Fibroblast of skin of back (primary cell): ENCODE measurements at places on chromosomes 5 and 9.

DNA sequence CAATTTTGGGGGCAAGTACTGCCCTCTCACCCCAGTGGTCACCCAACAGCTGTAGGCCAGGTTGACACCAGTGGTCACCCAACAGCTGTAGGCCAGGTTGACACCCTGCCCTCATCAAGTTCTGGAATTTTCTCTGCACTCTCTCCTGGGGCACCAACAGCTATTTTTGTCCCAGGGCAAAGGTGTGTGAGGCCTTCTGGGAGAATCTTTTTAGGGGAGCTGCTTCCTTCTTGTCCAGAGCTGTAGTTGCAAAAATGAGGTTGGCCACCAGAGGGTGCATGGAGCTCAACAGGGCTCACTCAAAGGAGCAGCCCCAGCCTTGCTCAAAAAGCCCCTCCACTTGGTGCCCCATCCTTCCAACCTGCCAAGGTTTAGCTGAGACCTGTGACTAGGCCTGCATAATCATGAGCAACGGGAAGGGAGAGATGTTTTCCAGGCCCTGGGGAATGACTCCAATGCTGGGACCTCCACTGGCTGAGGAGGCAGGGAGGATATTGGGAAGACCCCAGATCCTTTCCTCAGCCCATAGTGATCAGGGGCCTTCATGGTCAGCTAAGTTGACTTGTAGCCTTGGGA lies 10.6 kb upstream of the P4HA2 start:
- DNase-seq = peak; percentile 65

- DNase-seq = no peak
Observed at GRCh38 chr9:17622141-17622540, 43.3 kb downstream of the SH3GL2 start.

- DNase-seq = no peak
Observed at GRCh38 chr9:91995000-91995655, 45.1 kb upstream of the ROR2 start.

DNA sequence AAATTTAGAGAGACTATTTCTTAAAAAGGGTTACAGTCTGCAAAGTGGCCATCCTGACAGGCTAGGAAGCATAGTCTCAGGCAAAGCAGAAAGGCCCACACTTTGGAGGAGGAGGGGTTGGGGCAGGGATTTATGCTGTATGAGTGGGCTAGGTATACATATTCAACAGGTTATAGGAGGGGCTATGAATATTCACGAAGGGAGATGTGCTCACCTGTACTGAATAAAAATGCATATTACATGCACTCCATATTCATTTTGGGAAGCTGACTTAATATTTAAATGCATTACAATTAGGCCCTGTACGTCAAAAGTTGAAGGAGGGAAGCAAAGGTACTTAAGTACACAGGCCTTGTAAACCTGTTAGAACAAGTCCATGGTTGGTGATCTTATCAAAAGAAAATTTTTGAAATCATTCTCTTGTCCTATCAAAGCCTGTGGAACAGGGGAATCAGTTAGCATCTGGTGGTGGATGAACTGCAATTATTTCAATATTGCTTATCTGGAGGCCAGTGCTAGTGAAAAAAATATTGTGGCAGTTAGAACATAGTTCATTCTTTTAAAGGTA lies 1.6 kb downstream of the CENPP start:
- DNase-seq = no peak

GRCh38 chr9:123669346-123669745 lies 260.6 kb downstream of the DENND1A start:
- peak; percentile 26 for DNase-seq

DNA sequence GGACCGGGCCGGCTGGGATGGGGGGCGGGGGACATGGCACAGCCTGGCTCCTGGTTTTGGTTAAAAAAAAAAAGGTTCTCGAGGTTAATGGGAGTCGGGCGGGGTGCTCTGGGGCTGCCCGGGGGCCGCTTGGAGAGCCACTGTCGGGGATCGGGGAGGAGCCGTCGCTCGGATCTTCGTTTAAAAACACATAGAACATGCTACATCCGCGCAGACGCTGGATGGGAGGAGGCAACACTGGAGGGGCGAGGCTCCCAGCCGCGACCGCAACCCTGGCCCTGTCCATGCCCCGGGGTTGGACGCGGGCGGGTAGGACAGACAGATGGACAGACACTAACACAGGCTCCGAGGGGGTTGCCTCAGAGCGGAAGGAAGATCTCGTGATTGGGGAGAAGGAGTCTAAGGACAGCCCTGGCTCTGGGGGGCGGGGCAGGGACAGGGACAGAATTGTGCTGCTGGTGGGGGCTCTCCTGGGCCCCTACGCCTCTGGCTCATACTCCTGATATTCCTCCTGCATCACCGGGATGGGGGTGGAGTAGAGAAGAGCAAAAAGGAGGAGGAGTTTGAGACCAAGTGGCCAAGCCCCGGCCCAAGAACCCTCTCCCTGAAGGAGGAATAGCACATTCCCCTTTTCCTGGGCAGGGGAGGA lies 9.9 kb downstream of the SNCB start:
- DNase-seq = no peak

DNA sequence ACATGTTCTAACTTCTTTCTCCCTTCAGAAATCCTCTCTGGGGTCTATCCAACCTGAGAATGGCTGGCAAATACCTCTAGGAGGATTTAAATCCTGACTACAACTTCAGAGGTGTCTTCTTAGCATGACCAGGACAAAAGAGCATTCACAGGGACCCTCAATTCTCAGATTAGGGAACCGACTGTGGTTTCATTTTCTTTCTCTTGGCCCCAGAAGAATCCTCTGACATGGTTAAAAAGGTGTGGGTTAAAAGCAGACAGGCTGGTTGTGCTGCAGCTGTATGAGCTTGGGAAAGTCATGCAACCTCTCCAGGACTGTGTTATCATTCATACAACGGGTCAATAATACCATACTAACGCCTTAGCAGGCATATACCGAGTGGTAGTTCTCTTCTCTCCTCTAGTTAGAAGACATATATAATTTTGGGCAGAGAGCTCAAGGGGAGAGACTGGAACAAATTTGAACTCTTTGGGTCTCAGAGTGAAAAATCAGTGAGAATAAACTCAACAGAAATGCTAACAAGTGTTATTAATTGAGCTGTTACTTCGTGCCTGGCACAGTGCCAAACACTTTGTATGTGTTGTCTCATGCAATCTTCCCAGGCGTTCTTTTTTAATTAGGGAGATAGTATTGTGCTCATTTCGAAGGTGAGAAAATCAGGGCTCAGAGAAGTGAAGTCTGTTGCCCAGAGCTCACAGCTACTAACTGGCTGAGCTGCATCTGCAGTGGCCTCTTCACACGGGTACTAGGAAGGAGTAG lies 35.2 kb downstream of the INSYN2B start:
- DNase-seq = peak; percentile 24

DNA sequence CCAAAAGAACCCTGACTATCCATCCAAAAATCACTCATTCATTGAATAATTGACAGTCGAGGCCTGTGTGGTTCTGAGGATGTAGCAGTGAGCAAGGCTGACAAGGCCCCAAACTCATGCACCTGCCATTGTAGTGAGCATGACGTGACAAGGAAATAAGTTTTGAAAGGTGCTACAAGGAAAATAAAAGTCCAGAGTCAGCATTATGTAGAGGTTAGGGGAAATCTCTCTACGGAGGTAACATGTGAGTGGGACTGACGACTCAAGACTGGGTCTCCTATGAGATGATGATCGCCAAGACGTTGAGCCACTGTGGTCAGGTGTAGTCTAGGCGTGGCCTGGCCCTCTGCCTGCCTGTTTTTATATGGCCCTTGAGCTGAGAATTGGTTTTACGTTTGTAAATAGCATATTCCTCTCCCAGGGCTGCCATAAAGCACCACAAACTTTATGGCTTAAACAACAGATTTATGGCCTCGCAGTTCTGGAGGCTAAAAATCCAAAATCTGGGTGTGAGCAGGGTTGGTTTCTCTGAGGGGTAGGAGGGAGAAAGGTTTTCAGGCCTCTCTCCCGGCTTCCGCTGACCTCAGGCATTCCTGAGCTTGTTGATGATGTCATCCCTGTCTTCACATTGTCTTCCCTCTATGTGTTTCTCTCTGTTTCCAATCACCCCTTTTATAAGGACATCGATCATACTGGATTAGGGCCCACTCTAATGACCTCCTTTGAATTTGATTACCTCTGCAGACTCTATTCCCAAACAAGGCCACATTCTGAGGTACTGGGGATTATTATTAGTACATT lies 206.4 kb upstream of the EGFLAM start:
- peak; percentile 11 for DNase-seq

GRCh38 chr9:126502417-126503332 lies 111.1 kb upstream of the LMX1B start:
- no peak for DNase-seq

GRCh38 chr9:131616983-131617604 lies 71.8 kb downstream of the PRRT1B start:
- no peak for DNase-seq

- DNase-seq = no peak
Observed at GRCh38 chr5:178308541-178309092, 76.0 kb upstream of the PHYKPL start.

DNA sequence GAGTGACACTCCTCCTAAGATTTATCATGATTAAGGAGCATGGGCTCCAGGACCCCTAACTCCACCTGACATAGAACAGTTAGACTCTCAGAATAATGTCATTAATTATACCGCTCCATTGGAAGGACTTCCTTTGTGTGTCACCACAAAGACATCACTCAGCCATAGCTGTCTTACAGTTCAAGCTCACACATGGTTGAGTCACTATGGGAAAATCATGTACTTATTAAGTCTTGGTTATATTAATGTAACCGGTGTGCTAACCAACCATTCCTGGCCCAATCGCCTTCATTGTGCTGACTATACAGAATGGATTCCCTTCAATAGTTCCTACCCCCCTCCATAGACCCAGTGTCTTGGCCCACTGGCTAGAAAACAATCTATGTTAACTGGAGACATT lies 10.9 kb upstream of the MCCC2 start:
- no peak for DNase-seq

DNA sequence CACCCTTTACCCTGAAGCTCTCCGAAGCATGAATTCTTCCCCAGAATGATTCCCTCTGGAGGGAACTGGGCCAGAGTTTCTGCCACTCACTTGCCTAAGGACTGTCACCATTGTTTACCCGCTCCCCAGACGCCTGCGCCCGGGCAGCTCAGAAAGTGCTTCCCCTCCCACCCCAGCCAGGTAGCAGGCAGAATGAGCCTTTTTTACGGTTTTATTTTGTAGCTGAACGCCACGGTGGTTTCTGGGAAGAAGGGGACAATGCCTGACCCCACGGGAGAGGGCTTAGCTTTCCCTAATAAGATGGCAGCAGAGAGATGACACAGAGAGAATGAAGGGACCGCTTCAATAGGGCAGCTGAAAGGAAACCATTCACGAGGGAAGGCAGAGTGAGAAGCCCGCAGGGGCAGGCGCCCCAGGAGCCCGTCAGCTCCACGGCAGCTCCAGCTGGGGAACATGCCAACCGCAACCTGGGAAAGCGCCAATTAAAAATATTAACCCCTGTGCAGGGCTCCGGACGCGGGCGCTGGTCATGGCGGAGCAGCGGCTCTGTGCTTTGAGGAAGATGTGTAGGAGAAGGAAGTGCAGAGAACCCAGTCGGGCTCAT lies 20.4 kb upstream of the NTNG2 start:
- peak; percentile 3 for DNase-seq

GRCh38 chr9:125785248-125785751 lies 38.1 kb downstream of the PBX3 start:
- peak; percentile 19 for DNase-seq

DNA sequence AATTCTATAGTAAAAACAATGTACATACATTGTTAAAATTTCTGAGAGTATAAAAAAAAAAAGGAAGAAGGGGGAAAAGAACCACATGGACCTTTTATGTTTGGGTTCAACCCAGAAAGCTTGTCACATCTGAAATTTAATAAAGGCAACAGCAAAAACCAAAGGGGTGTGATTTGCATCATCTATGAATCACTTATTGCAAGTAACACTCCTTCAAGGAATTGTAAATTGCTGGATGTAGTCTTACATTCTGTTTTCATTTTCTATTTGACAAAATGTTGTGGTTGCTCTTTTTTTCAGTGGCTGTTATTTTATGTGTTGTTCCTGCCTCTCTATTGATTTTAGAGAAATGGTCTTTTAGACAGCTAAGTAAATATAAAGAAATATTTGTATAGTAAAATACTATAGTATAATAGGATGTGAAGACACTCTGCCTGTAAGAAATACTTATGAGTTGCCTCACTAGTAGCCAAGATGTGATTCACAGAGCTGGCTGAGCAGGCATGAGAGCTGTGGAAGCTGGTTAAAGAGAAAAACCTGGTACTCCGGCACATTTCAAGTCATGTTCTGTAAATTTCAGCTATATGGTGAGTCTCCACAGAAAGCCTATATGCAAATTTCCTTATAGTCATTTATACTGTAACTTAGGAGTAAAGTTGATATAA lies 131.1 kb upstream of the CNTLN start:
- peak; percentile 78 for DNase-seq

DNA sequence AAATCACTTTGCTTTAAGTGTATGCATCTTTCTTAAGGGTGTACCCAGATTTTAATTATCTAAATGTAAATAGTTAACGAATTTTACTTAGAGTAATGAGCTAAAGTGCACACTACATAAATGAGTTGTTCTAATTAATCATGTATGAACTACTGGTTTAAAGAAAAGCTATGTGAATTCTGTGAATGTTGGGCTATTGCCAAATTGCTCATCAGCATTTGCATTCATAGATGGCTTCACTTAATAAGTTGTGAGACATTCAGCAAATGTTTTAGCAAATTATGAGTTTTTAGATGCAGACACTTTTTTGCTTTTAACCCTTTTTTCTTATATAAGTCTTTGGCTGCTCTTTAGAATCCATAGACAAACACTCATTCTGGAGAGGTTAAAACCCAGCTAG lies 175.7 kb downstream of the PBX3 start:
- no peak for DNase-seq

- DNase-seq = no peak
Observed at GRCh38 chr5:34550247-34550646, 105.9 kb upstream of the RAI14 start.

GRCh38 chr5:81773574-81773973 lies 22.7 kb upstream of the SSBP2 start:
- no peak for DNase-seq

DNA sequence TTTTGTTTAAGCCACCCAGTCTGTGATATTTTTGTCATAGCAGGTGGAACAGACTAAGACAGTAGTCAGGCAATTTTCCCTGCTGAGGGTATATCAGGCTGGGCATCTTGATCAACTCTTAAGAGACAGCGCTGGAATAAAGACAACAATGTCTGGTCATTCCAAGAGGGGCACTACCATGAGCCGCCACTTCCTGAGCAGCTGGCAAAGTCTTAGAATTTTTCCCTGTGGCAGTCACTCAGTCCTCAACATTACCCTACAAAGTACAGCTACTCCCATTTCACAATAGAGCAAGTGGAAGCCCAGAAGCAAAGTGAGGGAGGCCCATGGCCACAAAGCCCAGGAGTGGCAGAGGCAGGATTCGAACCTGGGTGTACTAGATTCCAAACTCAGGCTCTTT lies 74.8 kb downstream of the SH3PXD2B start:
- DNase-seq = no peak

DNA sequence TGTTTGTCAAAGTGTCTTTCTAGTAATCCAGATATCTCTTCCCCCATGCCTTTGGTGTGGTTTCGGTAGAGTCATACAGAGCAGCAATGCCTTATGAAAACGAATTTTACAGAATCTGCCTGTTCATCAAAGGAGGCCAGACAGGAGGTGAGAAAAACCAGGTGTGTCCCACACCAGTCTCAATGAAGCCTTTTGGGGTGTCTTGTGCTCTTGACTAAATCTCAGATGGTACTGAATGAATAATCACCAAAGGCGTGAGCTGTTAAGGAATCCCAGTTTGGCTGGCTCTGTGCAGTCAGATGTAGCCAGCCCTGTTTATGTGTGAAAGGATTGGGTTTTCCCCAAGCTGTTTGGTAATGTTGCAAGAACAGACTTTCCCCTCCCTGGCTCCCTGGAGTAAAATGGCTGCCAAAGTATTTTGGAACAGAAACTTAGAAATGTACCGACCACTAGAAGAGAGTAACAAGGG lies 70.8 kb upstream of the CDKN2B start:
- peak; percentile 42 for DNase-seq
